Forelimb muscle (tissue), 1 donor: ENCODE measurements at places on chromosomes 2 and 18. TPM values are rescaled to one million over a fixed set of nuclear protein-coding genes. Genes with fewer than 3 reads are reported as not detected.

- no peak for DNase-seq
Observed at GRCh38 chr18:23227726-23228070, 92.4 kb downstream of the CABLES1 start.

DNA sequence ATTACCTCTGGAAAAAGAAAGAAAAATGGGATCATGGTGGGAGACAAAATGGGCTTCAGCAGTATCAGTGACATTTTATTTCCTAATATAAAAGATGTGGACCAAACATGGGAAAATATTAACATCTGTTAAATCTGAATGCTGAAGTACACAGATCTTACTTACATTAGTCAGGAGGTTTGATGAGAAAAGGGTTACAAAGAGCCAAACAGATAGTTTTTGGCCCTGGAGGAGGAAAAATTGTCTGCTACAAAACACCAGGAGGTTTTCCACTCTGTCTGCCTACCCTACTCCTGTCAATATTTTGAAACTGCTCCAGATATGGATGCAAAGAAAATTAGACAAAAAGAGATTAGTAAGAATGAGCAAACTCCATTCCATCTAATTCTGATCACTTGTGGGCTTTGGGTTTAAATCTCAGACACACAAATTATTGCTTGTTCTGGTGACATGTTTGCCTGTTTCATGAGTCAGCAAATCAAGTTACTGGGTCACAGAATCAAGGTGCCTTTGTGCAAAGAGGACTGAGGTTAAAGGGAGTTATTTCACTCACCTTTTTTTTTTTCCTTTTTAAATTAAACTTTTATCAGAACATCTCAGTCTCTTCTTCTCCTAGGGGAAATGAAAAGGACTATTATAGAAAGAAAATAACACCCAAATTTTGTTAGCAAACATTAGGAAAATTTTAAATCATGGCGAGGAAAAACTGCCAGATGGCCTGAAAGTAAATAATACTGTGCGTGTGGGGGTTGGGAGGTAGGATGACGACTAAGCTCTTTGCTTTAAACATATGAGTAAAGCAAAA lies 87.0 kb upstream of the SPATS2L start:
- DNase-seq: no peak

Gene IGFBP5
- polyA plus RNA-seq: 468 TPM

DNA sequence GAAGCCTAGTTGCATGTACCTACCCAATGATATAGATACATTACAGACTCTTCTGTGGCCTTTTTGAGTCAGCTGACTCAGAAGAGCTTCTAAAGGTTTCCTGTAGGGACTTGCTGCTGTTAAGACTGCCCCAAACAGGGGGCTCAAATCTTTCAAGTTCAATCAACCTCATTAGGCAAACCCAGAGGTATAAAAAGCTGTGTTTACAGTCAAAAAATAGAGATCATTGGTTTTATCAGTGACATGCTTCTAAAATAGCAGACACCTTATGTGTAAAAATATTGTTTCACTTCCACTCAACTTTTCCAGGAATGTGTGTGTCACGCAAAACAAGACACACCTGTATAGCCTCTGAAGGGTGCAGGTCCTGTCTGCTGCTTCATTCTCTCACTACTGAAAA lies 624.3 kb upstream of the FANCL start:
- DNase-seq: no peak

Gene LBH
- 17.4 TPM for polyA plus RNA-seq

Gene CHRNG
- polyA plus RNA-seq: 160 TPM

Gene MPP4
- polyA plus RNA-seq: 0.13 TPM

Gene KLHL29
- polyA plus RNA-seq: 7.3 TPM

DNA sequence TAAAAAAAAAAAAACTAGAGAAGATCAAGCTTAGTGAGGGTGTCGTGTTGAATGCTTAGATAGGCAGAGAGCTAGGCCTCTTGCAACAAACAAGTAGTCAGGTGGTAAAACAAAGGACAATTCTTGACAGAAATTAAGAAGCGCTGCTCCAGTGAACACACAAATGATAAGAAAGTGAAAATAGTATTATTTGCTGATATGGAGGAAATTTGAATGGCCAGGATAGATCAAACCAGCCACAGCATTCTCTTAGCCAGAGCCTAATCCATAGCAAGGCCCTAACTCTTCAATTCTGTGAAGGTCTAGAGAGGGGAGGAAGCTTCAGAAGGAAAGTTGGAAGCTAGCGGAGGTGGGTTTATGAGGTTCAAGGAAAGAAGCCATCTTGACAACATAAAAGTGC lies 121.0 kb downstream of the SNTG2 start:
- DNase-seq: no peak

DNA sequence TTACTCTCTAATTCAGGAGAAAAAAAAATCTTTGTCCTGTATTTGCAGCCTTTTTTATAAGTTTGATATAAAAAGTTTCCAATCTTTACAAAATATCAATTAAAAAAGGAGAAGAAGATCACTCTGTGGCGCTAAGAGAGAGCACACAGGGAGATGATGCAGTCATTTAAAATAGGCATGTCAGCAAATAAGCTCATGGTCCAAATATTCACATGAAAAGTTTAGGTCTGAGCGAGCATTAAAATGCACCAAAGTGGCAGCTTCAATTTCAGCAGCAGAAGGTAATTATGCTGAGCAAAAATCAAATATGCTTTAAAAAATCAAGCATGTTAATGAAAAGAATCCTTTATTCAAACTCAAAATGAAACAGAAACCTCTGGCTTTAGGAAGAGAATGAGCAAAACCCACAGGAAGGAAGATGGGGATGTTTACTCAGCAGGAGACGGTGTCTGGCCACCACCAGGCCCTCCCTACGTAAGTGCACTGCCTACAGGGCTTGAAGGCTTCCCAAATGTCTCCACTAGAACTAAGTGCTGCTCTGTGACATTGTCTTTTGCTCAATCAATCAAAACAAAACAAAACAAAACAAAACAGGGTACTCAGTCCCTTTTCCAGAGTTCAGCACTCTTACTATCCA lies 120.4 kb downstream of the L3MBTL4 start:
- no peak for DNase-seq

Gene CRACDL
- 1.1 TPM for polyA plus RNA-seq

GRCh38 chr18:23968638-23969604 lies 45.6 kb upstream of the TTC39C start:
- no peak for DNase-seq

Gene MEMO1
- 41.8 TPM for polyA plus RNA-seq

GRCh38 chr2:147294825-147295392 lies 549.9 kb upstream of the ACVR2A start:
- no peak for DNase-seq

Gene RETREG2
- polyA plus RNA-seq: 39.8 TPM

GRCh38 chr2:1593371-1594122 lies 150.8 kb downstream of the PXDN start:
- DNase-seq: no peak

DNA sequence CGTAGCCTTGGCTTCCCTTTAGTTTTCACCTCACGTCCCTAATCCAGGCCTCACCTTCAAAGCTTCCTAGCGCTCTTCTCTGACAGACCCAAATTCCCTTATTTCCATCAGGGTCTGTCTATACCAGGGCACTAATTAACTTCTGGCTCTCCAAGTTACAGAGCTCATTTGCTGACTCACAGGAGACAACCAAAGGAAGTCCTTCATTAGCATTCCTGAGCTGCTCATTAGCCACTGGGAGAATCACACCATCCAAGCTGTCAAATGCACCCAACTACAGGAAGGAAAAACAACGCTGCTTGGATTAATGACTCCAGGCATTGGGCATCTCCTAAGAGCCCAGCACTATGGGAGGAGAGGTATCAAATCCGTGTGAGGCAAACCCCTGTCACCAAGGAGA lies 109.8 kb upstream of the ALK start:
- DNase-seq: no peak

DNA sequence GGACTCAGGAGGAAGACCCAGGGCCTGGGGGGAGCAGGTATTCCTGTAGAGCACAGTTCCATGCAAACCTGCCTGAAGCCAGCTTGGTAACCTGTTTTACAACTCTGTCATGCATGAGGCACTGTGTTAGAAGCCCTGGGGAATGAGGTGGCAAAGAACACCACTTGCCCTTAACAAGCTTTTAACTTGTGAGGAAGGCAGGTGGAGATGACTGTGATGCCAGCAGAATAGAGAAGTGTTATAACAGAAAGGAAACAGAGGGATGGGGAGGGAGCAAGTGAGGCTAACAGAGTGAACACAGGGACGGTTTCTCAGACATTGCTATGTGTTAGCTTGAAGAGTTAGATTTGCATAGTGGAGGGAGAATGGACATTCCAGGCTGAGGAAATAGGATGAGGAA lies 11.5 kb upstream of the IL1A start:
- DNase-seq: no peak

Gene TSPYL6
- polyA plus RNA-seq: 0.10 TPM

GRCh38 chr2:59935005-59935404 lies 618.4 kb downstream of the BCL11A start:
- DNase-seq: no peak

Gene ATP6V1C2
- 3.3 TPM for polyA plus RNA-seq

Gene MERTK
- 4.0 TPM for polyA plus RNA-seq

- no peak for DNase-seq
Observed at GRCh38 chr2:148604927-148605326, 39.6 kb upstream of the EPC2 start.

Gene RPL31
- polyA plus RNA-seq: 3,948 TPM

DNA sequence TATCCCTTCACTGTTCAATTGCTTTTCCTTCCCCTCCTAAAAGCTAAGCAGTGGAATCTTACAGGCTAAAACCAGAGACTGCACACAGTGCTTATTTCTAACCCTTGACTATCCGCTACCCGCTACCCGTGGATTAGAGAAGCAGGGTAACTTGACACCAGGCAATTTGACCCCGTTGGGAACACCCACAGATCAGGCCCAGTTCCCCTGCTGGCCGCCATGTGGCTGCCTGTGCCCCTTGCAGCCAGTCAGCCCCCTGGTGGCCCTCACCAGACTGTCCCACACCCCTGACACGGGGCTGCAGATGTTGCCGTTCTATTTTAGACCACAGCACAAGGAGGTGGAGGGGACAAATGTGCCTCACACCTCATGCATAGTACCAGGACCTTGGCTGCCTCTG lies 74.8 kb downstream of the TXNL1 start:
- DNase-seq: no peak

- DNase-seq: no peak
Observed at GRCh38 chr2:141062443-141062842, 1068.4 kb downstream of the LRP1B start.

- no peak for DNase-seq
Observed at GRCh38 chr18:72772916-72773315, 94.9 kb downstream of the NETO1 start.

Gene KIAA2012
- polyA plus RNA-seq: 0.37 TPM
